ENCODE measurements at places on chromosomes 11 and 22.

DNA sequence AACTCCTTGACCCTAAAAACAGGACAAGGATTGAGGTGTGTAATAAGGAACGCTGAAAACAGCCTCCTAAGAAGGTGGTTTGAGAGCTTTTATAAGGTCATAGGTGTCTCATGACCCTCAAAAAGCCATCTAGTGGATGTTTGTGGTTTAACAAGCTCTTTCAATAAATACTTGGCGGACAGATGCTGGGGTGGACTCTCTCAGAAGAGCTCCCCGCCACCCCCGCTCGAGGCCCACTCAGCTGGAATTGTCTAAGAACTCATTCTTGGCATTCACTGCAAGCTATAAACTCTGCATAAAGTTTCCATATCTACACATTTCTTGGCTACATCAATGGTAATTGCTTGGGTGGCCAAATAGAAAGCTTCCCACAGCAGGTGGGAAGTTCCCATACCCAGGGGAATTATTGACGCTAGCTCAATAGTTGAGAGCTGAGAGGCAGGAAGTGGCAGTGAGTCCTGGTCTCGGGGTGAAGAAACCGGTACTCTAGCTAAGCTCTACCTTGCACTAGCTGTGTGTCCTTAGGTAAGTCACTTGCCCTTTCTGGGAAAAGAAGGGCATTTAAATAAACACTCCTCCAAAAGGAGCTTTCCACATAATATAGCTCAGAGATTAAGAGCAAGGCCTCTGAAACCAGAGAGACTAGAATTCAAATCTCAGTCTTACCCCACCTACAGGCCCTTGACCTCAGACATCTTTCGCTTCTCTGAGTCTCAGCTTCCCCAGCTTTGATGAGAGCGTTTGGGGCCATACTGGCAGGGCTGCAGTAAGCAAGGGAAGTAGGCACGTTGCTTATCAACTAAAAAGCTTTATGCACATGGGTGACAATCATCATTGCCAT lies 6.4 kb downstream of the MS4A15 start:
- DNase-seq: no peak

DNA sequence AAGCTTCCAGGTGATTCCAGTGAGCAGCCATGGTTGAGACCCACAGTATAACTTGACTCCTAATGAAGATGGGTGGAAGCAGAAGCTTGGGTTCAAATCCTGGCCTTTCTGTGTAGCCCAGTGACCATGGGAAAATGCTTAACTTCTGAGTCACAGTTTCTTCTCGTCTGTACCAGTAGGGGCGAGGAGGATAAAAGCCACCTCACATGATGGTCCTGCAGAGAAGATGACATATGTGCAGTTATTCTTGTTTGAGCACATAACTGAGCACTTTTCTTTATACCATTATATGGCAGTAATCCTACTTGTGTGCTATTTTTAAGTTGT lies 4.9 kb downstream of the TMEM109 start:
- DNase-seq: no peak

DNA sequence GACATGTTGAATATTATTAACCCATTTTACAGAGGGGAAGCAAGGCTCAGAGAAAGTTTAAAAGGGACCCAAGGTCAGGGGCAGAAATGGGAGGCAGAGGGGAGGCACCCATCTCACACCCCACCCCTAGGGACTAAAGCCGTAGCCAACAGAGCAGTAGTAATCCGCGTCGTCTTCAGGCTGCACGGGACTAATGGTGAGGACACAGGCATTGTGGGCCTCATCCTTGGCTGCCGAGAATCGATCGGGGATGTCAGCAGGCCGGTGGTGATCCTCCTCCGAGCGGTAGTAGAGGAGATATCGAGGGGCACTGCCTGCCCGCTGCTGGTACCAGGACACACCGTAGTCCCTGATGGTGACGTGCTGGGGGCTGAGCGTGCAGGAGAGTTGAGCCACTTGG lies 1.5 kb downstream of the VPREB3 start:
- no peak for DNase-seq

DNA sequence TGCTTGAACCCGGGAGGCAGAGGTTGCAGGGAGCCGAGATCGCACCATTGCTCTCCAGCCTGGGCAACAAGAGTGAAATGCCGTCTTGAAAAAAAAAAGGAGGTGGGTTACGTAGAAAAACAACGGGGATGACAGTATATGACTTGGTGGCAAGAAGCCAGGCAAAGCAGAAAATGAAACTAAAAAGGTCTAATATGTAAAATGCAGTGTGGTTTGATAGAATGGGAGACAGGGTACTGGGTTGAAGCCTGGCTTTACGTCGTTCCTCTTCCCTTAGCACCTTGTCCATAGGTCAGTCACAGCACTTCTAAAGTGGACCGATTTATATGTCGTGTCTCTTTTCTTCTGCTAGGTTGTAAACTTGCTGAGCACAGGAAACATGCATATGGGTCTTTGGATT lies 274.9 kb upstream of the ZC3H12C start:
- no peak for DNase-seq

- peak; percentile 86 for DNase-seq
These were observed 66.2 kb downstream of the EFCAB6 start for GRCh38 chr22:43745783-43746356.

- no peak for DNase-seq
These were observed 193.6 kb downstream of the BUD13 start for GRCh38 chr11:116579031-116579653.

DNA sequence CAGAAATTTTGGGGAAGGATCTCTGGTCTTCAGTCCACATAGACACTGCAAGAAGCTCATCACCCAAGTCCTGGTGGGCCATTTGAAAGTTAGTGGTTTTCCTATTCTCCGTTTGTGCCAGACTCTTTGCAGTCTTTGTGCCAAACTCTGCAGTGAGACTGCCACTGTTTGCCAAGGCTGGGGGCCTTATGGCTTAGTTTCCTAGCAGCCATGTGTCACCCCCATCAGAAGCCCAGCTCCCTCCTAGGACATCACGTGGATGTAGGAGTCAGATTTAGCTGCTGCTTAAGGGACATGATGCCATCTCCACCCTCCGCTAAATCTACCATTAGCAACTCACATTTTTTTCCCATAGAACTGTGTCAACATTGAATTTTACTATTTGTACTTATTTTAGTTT lies 220.0 kb downstream of the C11orf91 start:
- no peak for DNase-seq

DNA sequence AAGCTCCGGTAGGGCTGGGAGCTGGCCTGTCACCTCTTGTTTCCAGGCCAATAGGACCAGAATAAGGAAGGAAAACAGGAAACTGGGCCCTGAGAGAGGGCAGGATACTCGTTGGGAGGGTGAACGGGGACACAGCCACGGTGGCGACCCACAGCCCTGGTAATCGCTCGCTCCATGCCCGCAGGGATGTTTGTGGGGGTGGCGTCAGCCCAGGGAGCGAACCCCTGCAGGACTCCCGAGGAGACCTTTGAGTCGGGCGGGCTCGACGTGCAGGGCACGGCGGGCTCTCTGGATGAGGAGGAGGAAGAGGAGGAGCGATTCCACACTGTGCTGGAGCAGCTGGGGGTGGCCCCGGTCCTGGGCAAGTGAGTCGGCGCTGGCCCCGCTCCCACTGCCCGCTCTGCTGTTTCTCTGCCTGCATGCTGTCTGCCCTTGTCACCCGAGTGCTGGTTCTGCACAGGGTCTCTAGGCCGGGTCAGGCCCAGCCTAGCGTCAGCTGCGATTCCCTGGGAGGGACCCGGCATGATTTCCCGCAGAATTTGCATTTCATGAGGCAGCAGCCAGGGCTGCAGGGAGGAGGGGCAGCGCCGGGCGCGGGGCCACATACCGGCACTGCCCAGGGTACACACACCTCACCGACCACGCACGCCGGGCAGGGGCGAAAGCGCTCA lies 1.6 kb downstream of the CRACR2B start:
- no peak for DNase-seq

DNA sequence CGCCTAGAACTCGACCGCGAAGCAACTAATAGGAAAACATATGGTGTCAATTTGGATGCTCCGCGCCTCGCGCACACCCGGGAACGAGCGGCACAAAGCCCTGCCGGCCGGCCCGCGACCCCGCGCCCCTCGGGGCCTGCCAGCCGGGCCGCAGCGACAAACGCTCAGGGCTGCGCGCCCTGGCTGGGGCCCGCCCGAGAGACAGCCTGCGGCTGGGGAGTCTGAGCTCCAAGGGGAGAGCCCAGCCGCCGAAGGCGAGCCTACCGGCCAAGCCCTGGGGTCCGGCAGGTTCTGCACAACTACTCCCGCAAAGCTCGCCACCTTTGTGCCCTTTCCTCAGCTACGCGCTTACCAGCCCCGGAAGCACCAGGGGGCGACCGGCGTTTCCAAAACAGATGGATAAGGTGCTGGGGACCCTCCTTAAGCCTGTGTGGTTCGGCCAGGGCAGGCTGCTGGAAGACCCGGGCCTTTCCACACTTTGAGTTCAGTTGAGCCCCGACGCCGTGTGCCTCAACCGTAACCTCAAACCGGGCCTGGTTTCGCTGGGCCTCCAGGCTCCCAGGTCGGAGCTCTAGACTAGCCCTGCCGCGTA lies 6.0 kb downstream of the PAX6 start:
- no peak for DNase-seq

- DNase-seq: no peak
These were observed 16.5 kb upstream of the SHISAL1 start for GRCh38 chr22:44329179-44329796.

- no peak for DNase-seq
These were observed 314.4 kb downstream of the CASP12 start for GRCh38 chr11:104583857-104584256.

DNA sequence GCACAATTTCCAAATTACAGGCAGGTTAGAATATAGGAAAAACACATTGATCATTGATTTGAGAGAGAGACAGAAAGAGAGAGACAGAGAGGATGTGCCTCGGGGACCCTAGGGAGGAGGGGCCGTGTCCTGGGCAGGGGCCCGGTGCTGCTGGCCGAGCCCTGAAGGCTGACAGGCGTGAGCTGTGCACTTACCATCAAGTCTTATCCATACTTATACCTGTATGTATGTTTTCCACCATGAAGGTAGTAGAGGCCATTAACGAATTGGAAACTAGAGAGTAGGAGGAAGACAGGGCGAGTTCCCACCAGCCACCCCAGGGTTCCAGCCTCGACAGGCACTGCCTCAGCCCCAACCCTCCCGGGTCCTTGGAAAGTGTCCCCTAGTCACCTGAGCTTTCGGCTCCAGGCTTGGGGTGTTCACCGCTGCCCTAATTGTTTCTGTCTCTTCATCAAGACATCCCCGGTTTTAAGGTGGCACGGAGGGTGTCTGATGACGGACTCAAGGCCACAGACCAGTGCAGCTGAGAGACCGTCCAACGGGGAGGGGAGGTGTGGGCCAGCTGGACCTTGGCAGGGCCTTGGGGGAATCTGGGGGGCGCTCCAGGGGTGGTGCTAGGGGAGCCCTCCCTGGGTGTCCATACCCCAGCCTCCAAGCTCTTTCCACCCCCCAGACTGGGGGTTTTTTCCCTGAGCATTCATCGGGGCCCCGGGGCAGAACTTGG lies 431.3 kb downstream of the TBC1D22A start:
- no peak for DNase-seq

DNA sequence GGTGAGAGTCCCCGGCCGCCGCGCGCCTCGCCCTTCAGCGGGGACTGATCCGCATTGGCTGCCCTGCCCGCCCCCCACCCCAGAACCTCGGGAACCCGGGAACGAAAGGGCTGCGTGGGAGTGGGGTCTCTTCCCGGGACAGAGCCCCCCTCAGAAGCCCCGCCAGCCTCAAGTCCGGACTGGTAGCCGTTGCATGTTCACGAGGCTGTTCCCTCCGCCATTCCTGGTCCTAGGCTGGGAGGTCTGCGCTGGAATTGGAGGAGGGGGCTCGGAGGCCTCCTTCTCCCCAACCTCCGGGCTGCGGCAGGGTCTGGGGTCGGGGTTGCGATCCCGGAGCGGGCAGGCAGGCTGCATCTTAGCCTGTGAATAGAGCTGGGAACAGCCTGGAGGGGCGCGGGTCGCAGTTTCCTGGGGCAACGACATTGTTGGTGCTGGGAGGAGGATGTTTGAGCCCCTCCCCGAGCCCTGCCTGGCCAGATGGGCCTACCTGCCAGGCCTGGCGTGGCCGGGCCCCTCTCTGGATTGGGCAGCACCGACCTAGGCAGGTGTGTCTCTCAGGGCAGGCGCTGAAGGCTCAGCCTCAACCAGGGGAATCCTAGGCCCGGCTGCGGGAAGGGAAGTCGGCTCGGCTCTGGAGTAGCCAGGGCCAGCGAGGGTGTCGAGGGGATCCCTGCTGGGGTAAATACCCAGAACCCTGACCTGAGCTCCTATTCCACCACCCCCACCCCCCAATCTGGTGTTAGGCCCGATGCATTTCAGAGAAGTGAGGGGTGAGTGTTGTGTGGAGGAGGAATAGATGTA lies 670 bp downstream of the MAPK8IP1 start:
- DNase-seq: peak; percentile 38

GRCh38 chr11:78323363-78323762 lies 94.3 kb downstream of the GAB2 start:
- no peak for DNase-seq

DNA sequence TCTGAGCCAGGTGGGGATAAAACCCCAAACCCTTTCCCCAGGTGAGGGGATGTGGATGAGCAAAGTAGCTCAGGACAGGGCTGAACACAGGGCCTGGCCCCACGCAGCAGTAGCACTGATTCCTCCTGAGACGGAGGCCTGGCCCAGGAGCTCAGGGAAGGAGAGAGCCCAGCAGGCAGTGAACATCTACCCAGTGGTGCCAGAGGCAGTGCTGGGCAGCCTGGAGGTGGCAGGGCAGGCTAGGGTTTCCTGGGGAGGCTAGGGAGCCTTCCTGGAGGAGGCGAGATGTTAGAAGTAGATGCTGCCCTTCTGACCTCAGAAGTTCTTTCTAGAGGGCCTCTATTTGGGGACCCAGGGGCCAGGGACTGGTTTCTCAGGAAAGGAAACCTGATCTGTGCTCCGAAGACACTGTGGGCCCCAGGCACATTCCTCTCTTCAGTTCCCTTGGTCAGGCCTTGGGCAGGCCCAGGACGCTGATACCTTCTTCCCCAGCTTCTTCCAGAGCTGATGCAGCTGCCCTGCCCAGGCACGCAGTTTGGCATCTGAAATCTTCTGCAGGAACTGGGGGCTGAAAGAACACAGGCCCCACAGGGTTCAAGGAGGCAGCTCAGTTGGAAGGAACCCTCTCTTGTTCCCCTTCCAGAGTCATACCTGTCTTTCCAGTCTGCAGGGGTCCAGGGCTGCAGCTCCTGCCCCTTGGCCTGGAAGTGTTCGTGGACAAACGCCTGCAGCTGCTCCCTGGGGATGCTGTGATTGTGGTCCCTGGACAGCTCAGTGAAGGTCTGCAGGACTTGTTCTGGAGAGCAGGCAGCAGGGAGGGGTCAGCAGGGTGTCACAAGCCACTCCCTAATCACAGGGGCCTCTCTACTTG lies 16.8 kb downstream of the TREH start:
- DNase-seq: no peak

GRCh38 chr11:70111269-70112016 lies 33.3 kb downstream of the ANO1 start:
- no peak for DNase-seq

GRCh38 chr11:27171376-27171958 lies 130.9 kb downstream of the BBOX1 start:
- no peak for DNase-seq

Data from NCI-H2171 treated with DMSO at 0.1 percent for 48 hours (cell line).